ENCODE measurements at places on chromosomes 5 and 9.

GRCh38 chr9:97280755-97281330 lies 26.6 kb upstream of the CCDC180 start:
- no peak for DNase-seq

- no peak for DNase-seq
Observed at GRCh38 chr5:145478651-145479050, 356.5 kb downstream of the PRELID2 start.

DNA sequence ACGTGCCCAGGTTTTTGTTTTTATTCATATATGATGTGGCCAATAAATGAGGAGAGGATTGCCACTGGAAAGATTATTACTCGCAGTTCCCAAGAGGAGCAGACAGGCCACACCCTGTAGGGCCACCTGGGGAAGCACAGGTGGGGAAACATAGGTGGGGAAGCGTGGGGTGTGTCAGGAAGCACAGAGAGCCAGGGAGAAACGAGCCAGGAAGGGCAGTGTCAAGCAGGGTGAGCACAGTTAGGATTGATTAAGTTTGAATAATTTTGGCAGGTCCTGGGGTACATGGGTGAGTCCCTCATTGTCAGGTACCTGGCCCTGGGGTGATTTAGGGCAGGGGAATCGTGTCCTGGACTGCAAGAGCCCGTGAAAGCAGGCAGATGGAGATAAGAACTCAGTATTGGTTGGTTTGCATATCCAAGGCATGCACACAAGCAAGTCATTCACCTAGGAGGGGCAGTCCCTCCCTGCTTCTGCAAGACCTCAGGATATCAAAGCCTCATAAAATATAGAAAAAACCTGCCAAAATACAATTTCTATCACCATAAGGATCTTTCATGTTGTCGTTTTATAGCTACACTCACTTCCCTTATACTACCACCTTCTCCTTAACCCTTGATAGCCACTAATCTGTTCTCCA lies 22.4 kb downstream of the MVB12B start:
- DNase-seq: no peak

DNA sequence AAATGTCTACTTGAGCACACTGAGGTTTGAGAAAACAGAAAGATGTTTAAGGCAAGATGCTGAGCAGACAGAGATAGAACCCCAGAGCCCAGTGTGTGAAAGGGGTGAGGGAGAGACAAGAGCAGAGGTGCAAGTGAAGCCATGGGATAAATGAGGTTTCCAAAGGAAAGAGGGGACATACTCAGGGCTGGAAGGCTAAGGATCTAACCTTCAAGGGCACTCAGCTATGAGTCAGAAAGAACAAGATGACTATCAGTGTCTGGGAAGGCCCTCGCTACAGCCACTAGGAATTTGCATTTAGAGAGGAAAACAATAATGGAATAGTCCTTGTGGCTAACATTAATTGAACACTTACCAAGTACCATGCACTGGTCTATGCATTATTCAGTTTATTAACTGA lies 113.7 kb downstream of the HTR4 start:
- no peak for DNase-seq

GRCh38 chr5:124459984-124460383 lies 286.5 kb downstream of the ZNF608 start:
- DNase-seq: no peak

DNA sequence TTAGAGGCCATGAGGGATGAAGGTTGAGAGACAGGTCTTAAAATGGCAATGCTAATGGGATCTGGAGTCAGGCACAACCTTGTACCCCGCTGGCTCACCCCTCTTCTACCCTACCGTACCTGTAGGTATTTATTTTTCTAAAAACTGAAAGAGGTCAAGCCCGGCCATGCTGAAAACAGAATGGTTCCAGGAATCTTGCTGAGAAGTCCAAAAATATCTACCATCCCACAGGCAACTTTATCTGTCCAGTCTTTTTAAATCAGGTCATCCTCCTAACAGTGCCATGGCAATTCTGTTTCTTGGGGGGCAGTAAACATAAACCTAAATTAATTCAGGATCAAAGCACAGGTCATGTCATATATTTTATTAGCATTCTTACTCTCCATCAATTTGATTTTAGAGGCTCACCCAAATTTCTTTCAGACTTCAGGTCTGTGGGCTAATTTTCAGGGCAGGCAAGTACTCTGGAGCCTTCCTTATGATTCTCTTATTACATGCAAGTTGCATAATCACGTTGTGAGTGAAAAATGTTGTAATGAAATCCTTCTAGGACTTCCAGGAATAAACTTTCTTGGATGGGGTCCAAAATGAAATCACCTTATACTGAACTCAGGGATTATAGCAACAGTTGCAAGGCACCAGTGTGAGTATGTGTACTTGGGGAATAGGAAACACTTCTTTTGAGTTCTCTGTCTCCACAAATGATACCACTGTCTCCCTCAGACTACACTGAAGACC lies 102.7 kb upstream of the NREP start:
- DNase-seq: no peak

DNA sequence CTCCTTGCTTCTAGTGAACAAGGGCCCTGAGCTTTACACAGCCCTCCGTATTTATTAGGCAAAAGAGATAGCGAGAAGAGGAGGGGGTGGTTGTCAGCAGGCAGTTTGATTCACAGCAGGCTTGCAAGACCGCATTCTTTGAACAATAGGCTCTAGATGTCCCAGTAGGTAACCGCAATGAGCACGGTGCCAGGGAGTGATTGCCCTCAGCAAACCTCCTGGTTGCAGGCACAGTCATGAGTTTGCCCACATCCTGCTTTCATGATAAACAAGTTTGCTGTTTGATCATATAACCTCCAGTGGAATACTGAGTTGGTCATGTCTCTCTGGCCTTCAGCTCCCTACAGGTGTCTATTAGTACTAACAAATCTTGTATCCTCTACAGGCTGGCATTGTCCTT lies 66.1 kb downstream of the CACNA1B start:
- no peak for DNase-seq

DNA sequence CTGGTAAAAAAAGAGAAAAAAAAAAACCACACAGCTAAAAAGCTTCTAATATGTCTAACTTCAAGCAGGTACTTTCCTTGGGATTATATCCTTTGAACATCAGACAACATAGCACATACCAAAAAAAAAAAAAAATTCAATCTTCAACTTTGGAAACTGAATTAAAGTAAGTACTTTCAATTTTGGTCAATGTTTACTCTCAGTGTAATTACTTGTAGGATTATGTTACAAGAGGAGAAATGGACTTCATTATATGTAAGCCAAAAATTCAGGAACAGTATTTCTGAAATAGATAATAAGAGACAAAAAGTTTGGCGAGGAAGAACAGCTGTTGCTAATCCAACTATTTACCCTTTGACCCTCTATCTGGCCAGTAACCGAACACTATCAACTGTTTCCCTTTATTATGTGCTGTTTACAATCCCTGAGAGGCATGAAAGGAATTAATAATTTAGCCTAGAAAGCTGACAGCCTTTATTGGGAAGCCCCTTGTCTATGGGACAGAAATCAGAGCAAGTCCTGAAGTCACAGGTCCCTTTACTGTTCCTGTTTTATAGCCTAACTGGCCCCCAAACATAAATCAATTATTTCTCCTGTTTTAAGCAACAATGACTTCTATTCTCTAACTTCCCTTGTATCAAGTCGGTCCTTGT lies 46.6 kb downstream of the NR6A1 start:
- no peak for DNase-seq

GRCh38 chr5:150209099-150209635 lies 19.3 kb downstream of the SLC6A7 start:
- DNase-seq: peak; percentile 41

DNA sequence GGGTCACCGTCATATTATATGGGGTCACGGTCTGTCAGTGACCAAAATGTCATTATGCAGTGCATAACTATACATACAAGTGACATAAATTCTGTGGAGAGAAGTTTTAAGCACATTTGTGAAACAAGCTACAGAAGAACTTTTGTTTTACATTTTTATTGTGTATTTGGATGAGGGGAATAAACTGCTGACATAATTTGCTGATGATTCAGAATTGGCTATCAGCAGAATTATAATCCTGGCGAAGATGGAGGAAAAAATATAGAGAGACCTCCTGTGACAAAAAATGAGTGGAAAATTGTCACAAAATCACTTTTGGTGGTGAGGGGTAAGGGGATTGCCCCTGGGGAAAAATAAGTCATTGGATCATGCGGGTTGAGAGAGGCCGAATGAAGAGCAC lies 116.3 kb upstream of the ANKRD55 start:
- no peak for DNase-seq

DNA sequence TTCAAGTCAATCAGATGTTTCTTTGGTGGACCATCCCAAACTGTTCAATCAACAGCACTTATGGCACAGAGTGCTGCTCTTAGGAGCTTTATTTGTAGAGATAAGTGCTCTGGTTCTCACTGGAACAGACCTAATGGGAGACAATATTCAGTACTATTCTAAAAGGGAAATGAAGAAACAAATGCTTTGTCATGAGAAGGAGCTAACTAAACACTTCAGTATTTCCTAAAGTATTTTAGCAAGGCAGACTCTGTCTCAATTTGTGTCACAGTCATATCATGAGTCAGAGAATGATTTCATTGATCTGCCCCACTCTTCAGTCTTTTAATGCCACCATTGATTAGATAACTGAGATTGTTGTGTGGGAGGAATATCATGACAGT lies 175.3 kb downstream of the SLF1 start:
- no peak for DNase-seq

DNA sequence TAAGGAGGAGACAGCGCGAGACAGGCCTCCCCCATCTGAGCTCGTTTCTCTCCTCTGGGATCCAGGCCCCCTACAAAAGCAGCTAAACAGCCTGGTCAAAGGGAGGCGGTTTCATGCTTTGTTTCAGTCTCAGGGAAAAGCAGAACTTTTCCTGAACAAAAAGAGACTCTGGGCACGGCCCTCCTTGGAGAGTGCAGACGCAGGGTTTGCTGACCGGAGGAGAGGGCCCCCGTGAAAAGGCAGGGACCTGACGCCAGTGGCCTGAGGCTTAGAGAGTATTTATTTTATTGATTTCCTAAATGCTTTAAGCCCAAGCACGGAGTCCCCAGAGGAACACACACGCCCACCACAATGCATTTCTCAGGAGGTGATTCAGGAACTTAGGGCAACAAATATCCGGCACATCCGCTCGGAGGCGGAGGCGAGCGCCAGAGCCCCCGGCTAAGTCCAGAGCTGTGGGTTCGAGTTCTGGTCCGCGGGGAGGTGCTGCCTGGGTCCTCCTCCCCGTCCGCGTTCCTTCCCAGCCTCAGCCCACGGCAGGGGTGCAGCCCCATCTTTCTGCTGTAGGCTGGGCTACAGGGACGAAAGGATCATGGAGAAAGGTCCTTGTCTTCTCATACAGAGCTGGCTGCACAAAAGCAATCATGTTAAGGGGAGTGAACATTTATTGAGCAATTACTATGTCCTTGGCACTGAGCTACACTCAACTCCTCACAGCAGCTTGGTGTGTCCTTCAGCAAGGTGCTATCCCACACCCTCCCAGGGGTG lies 40.0 kb downstream of the PTGES start:
- peak; percentile 41 for DNase-seq

GRCh38 chr5:104347119-104347708 lies 784.6 kb upstream of the NUDT12 start:
- no peak for DNase-seq

DNA sequence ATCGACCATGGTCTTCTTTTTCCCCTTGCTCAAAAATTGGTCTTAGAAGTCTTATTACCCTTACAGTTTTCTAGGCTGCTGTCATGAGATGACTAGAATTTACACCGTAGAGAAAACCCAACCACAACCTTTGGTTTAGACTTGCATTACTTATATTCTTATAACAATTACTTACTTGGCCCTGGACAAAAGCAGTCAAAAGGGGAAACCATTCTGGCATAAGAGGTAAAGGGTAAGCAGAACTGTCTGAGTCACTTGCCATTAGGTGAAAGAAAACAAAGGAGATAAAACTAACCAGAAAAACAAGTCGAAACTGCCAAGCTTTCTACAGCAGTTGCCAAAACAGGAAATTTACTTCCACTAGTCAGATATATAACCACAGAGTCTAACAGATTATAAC lies 17.9 kb downstream of the TMEM245 start:
- DNase-seq: no peak

- DNase-seq: no peak
Observed at GRCh38 chr5:107655831-107656230, 14.9 kb downstream of the EFNA5 start.

- no peak for DNase-seq
Observed at GRCh38 chr5:64149268-64149667, 16.4 kb upstream of the RNF180 start.

DNA sequence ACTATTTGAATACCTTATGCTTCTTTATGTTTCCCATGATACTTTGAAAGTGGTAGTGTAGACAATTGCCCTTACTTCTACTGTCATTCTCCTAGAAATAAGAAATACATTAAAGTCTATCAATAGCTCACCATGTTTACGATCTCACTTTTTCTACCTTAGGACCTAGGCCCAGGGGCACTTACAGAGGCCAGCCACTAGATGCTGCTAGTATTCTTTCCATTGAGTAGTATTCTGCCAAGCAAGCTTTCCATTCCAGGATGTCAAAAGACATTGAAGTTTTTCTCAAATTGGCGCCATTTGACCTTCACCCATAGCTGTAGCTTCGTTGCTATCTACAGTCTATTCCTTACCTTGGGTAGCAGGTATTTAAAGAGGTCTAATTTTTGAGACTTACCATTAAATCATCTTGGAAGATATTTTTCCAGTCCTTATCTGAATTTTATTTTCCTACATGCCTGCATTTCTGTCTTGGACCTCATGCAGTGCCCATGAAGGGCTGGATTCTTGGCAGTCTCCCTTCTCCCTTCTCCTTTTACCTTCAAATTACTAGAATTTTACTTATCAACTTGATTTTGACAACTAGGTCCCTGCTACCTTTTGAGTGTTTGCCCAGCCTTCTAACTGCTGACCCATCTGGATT lies 246.0 kb upstream of the NUDT12 start:
- no peak for DNase-seq

DNA sequence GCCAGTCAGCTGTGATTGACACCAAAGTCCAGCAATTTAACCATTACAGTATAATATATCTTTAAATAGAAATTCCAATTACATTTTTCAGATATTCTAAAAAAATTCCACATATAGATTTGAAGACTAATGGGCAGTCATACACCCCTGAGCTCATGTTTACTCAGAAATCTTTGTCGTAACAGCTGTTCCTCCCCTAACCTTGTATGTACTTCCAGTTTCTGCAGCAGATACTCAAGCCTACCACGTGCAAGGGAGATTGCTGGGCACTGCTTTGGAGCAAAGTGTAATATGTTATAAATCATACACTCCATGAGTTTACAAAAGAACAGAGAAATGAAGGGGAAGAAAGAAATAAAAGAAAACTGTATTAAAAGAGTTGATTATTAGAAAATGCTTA lies 241.2 kb downstream of the TRIM32 start:
- no peak for DNase-seq

DNA sequence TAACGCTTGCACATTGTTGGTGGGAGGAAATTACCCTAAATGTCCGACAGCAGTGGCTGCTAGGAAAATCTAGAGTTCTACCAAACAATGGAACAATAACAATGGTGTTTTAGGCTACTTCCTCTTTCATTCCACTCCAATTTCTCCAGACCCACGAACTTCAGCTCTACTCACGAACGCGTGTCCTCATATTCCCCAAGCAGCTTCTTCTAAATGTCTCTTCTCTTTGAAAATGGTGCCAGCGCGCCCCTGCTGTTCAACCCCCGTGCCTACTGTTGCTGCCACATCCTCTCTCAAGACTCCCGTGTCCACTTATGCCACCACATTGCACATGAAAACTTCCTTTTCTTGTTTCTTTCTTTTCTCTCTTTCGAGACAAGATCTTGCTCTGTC lies 25.6 kb downstream of the OR2V2 start:
- DNase-seq: no peak
